ENCODE measurements at places on chromosomes 6 and 20.

DNA sequence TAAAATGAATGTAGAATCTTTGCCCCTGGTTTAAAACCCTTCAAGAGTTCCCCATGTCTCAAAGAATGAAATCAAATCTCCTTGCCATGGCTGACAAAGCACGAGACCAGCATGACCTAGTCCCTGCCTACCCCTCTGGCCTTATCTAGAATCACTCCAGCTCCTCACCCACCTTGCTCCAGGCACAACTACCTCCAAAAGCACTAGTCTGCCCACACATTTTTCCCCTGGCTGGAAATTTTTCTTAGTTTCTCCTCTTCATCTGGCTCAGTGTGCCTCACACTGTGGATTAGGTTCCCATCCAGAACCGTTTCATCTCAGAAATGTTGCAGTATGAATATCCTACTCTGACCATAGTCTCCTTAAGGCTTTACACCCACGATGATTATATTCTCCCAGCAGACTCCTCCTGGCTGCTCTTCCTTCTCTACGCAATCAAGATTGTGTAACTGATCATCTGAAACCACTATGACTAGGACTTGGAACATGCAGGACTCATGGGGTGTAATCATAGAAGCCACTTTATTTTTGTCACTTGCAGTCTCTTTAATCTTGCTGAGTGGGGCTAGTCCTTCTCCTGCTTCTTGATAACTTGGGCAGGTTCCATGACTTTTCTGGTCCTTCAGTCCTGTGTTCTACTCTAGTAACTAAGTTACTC is 7.8 kb upstream of the MRS2 start:
- DNase-seq = no peak

- DNase-seq = no peak
These were observed 31.2 kb upstream of the HMGA1 start for GRCh38 chr6:34205466-34205865.

GRCh38 chr6:88141561-88142296 is 24.4 kb downstream of the CNR1 start:
- no peak for DNase-seq

- no peak for DNase-seq
These were observed 708.9 kb upstream of the CITED2 start for GRCh38 chr6:140083375-140083774.

GRCh38 chr6:36840432-36841403 is 1.5 kb upstream of the CPNE5 start:
- no peak for DNase-seq

DNA sequence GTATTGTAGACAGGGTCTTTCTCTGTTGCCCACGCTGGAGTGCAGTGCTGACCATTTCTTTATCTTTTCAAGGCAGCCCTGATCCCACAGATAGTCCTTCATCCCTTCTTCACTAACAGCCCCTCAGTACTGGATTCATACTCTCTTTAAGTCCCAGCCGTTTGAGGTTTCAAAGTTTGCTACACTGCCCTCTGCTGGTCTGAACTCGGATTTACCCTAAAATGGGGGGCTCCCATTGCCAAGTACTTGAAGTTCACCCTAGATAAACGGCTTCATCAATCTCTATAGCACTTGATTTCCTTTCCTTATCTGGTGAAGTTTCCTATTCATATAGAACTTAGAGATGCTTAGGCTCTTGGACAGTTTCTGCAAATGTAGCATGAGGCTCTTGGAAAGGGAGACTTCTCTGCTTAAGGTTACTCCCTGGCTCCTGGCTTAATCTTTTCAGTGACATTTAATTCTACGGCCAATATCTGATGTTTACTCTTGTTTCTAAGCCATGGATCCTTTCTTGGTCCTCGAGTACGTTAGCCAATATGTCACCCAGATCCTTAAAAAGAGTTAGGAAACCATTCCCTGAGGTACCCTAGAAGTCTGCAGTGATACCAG is 21.4 kb upstream of the PREP start:
- DNase-seq = no peak

- no peak for DNase-seq
These were observed 354.4 kb downstream of the PRKN start for GRCh38 chr6:162373192-162373591.

GRCh38 chr20:33656010-33656782 is 5.9 kb upstream of the C20orf144 start:
- DNase-seq = no peak
